ENCODE measurements at places on chromosomes 16 and 17.

- DNase-seq: peak; percentile 11
Measured at GRCh38 chr17:39972271-39972670, 8.3 kb upstream of the PSMD3 start.

DNA sequence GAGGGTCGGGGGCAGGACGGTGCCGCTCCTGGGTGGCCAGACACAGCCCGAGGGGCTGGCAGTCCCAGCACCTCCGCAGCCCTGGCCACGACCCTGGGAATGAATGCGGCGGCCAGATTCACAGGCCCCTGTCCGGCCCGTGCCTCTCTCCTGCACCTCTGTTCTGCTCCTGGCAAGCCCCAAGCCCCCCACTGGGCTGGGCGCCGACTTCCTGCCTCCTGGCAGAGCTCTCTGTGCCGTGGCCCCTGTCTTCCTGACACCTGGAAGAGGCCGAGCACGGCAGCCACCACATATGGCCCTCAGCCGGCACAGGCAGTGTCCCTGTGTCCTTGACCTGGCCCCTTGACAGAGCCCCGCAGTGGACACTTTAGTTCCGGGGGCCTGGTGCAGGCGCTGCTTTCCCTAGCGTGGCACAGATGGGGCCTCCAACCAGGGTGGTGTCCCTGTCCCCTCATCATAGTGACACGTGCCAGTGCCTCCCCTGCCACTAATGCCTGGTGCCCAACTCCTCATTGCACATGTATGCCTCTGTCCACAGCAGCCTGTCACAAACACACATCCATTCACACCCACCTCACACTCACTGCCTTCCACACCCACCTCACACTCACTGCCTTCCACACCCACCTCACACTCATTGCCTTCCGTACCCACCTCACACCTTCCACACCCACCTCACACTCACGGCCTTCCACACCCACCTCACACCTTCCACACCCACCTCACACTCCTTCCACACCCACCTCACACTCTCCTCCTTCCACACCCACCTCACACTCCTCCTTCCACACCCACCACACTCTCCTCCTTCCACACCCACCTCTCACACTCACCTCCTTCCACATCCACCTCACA, 110.6 kb upstream of the PLCG2 start:
- DNase-seq: no peak

DNA sequence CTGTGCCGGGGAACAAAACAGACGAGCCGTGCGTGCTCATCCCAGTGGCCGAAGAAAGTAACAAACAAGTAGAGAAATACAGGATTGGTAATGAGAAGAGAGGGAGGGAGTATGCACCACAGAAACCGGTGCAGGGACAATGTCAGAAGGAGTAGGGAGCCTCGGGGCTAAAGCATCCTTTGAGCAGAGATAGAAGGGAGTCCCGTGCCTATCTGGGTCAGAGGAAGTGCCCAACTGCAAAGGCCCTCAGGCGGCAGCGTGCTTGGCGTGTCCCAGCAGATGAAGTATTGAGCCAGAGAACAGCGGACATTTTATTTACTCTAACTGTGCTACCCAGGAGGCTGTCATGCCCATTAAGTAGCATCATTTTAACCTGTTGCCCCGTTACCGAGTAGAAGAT, 114.9 kb upstream of the CACNG5 start:
- no peak for DNase-seq

DNA sequence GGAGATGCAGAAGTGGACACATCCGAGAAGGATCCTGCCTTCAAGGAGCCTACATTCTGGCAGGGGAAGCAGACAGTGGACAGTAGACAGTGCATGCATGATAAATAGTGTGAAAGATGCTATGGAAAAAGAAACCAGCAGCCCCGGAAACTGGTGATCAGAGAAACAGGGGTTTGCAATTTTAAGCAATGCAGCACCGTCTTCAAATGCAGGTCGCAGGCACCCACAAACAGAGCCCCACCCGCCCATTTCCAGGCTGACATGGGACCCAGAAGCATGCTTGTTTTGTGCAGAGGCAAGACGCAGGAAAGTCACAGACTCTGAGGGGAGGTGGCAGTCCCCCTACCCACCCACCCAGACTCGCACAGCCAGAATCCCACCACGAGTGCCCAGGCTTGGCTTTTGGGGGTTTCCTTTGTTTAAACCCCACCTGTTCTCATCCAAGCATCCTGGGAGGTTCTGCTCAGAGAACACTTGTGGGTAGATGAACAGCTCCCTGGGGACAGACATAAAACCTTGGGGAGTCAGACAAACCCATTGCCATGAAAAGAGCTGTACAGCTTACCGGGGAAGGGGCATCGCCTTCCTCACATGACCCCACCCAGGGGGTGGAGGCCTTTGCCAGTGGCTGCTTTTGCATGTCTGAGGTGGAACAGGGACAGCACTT, 114.3 kb downstream of the MGAT5B start:
- no peak for DNase-seq

- DNase-seq: peak; percentile 81
Measured at GRCh38 chr16:86227801-86228200, 282.5 kb upstream of the FOXF1 start.

- no peak for DNase-seq
Measured at GRCh38 chr16:85079785-85080570, 32.3 kb downstream of the CIBAR2 start.

- DNase-seq: no peak
Measured at GRCh38 chr16:74466872-74467271, 45.6 kb upstream of the CLEC18B start.

GRCh38 chr16:85082173-85083050, 29.9 kb downstream of the CIBAR2 start:
- DNase-seq: no peak

- peak; percentile 87 for DNase-seq
Measured at GRCh38 chr17:69047368-69048263, 13.1 kb downstream of the ABCA9 start.

DNA sequence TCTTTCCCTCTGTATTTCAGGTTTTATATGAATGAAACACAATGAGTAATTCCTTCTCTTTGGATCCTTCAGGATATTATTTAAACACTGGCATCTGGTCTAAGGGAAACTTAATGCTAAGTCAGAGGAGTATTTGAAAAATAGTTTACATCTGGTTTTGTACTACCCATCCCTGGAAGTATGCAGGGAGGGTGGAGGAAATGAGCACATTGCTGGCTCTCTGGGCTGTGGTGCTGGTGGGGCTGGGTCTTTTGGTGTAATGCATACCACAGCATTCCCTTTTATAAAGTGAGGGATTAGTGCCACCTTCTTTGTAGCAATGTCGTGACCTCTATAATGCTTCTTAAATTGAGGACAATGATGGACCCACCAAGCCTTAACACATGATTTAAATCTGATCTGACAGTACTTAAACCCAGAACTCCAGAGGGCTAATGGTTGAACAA, 105.5 kb upstream of the AXIN2 start:
- peak; percentile 36 for DNase-seq

DNA sequence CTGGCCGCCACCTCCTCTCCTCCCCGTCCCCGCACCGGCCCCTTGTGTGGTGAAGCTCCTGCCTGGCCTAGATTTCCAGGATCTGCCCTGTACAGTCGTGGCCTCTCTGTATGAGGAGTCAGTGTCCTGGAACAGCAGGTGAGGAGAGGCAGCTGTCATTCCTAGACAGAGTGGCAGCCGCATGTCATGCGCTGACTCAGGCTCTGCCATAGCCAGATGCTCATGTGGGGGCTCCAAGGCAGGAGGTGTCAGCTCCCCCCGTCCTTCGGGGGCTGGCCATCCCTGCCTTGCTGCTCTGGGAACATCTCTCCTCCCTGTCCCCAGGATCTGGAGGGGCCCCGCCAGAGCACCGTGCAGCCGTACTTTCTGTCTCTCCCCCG, 60.4 kb downstream of the BAIAP2 start:
- no peak for DNase-seq

DNA sequence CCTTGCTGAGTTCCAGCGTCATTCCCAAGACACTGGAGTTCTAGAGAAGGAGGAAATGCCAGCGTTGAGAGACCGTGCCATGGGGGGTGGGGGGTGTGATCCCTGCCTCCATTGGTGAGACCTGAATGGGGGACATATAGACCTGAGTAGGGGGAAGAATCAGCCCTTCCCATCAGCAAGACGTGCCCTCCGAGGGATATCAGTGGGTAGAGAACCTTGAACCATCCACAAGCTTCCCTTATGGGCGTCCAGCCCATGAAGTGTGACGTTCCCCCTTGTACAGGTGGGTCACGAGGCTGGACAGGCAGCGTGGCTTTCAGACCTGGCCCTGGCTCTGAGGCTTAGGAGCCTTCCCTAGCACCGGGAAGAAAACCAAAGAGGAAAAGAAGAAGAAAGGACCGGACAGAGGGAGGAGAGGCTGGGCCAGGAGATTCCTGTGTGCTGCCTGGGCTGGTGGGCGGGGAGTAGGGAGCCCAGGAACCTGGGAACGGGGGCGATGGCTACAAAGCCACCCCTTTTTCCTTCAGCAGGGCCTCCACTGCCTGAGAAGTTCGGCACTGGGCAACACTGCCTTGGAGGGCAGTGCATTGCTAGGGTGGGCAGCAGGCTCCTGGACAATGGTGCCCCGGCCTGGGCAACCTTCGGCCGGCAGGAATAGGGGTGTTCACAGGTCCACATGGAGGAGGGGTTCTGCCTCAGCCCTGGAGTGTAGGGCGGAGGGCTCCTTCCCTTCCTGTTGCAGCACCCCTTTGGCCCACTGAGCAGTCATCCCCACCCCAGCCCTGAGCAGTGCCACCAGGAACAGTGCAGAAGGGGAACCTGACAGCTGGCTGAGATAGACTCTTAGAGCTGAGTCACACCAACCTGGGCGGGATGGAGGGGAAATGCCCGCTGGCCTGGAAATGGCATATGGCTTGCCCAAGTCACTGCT, 7.2 kb downstream of the RAB11FIP4 start:
- DNase-seq: no peak

DNA sequence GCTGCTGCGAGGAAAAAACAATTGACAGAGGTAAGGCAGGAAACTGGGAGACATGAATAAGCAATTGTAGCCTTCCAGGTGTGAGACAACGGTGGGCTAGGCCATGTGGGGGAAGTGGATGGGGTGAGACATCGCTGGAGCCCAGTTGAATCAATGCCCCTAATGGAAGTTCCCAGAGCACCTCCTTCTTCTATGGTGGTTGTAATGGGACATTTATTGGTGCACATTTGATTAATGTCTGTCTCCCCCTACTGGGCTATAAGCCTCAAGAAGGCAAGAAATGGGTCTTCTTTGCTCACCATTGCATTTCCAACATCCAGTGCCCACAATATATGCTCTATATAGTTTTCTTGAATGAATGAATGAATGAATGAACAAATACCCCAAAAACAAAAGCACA, 22.7 kb upstream of the CD300E start:
- no peak for DNase-seq

DNA sequence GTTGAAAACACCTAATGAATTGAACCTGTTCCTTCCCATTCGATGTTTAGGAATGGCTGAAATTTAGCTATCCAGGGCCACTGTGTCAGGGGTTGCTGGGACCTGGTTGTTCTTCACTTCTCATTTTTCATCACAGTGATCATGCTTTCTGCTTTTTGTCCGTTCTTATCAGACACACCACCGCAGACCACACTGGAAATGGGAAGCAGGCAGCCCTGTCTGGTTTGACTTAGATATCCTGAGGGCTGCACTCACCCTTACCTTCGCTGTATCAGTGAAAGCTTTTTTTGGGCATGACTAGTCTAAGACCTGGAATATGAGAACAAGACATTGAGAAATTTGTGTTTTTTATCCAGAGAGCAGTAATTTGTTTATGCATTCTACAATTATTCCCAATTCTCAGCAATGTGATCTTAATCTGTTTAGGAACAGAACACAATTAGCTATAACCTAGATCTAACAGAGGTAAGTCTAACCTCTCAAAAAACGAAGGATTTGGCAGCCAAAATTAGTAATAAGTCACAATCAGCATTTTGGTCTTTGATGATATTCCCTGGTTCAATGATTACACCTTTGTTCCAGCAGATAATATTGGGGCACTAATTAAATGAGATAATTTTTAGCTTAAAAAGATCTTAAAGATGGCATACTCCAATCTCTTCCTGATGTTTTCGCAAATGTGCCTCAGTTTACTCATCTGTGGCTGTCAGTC, 126.0 kb upstream of the GOT2 start:
- DNase-seq: no peak

DNA sequence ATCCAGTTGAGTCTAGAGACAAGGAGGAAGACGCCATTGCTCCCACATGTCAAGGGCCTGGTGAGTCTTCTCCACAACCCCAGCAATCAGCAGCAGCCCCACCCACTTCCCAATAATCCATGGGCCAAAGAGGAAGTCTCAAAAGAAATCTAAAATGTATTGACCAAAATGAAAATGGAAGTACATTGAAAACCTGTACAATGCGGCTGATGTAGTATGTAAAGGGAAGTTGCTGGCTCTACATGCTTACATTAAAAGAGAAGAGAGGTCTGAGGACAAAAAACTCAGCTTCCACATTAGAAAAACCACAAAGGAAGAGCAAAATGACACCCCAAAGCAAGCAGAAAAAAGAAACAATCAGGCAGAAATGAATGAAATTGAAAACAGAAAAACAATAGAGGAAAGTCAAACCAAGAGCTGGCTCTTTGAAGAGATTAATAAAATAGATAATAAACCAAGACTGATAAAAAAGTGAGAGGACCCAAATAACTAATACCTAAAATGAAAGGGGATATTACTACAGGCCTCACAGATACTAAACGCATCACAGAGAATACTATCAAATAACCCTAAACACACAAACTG, 100.6 kb upstream of the METRNL start:
- no peak for DNase-seq

DNA sequence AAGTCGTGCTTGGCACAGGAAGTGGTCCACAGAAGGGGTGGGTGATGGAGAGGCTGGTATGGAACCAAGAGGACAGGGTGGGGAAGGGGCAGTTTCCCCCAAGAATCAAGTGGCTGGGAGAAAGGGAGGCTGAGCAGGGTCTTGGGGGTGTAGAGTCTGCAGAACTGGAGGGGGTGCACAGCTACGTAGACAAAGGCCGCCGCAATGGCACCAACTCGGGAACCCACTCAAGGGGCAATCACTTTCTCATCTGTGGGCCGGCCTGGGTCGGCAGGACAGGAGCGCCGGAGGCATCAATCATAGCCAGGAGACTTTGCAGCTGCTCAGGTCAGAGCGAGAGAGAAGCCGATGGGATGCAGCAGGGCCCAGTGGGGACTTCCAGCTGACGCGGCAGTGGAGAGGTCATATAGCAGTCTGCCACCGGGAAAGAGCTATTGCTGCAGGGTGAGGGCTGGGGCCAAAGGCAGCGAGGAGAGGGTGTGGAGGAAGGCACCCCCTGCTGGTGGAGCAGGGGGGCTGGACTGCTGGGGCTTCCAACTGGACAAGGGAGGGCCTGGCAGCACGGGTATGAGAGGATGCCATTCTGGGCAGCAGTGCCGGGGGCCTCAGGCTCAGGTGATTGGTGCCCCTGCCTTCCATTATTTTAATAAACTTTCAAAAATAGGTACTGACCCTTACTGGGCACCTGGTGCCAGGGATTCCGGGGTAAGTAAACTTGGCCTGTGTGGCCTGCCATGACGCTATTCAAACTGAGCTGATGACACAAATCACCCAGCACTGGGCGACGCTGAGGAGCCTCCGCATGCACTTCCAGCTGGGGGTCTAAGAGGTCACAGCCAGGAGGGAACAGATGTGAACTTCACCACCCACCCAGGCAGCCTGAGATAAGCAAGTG, 52.5 kb upstream of the MTSS2 start:
- DNase-seq: peak; percentile 92
